ENCODE measurements at places on chromosomes 13 and 19.

DNA sequence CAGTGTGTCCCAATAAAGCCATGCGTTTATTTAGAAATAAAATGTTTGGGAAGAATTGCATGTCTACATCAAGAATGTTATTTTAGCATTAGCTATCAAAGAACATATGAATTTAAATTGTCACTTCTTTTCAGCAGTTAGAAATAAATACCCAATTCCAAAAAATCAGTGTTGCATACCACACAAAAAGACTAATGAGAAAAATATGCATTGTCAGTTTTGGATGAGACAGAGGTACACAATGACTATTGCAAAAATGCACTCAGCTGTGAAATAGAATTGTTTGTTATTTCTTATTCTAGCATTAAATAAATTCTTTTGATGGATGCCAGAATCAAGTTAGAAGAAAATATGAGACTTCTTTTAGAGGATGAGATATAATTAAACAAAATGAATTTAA is 833.9 kb downstream of the SLITRK1 start:
- DNase-seq: no peak

DNA sequence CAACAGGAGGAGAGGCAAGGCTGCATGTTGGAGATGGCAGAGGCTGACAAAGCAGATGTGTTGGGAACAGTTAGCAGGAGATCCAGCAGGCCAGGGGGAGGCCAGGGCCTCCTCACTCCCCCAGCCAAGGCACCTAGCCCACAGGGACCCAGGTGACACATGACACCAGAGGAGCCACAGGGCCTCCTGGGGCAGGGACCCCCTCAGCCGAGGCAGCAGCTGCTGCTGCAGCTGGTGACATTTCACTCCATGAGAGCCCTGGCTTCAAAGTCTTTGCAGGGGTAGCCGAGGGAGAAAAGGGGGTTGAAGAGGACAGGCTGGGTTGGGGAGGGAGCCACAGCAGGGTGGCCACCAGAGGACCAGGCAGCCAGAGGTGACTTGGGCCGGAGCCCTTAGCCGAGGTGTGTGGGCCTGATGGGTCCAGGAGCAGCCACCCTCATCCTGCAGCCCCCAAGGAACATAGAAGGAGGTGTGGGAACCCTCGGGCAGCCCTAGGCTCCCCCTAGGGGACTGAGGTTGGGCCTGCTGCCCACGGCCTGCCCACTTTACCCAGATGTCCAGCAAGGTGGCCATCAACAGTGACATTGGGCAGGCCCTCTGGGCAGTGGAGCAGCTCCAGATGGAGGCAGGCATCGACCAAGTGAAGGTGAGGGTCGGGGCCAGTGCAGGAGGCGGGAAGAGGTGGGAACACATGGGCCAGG is at the start of gene GNG14:
TSS of gene GNG14 (plus strand) at position 503 of the 701 bp plus-strand sequence. CDS start at position 554, 51 bp downstream.
- no peak for DNase-seq

DNA sequence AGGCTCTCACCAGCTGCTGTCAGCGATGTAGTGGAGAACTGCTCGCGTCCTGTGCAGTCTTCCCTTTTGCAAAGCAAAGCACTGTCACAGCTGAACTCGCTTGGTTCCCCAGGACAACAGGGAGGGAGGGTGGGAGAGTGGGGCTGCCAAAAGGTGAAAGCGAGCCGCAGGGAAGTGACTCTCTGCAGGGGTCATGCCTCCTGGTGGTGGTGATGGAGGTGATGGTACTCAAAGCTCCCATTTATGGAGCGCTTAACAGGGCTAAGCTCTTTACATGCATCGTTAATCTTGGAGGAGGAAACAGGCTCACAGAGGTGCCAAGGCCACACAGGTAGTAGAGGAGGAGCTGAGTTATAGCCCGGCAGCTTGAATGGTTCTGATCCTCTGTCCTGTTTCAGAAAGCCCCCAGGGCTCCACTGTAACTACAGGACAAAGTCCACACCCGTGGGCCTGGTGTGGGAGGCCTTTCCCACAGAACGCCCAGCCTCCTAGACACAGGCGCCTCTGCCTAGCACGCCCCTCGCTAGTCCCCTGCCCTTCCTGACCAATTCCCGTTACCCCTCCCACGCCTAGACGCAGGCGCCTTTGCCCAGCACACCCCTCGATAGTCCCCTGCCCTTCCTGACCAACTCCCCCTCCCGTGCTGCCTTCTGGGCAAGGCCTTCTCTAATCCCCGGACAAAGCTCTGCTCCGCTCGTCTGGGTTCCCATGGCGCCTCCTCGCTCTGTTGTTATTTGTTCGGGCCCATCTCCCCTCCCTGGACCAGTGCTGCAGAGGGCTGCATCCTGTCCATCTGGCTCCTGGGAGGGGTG is 10.7 kb downstream of the PPP1R37 start:
- no peak for DNase-seq

GRCh38 chr13:99723878-99724277 is 222.6 kb downstream of the TM9SF2 start:
- DNase-seq: no peak

GRCh38 chr19:28318469-28319179 is 894.3 kb downstream of the UQCRFS1 start:
- DNase-seq: no peak

DNA sequence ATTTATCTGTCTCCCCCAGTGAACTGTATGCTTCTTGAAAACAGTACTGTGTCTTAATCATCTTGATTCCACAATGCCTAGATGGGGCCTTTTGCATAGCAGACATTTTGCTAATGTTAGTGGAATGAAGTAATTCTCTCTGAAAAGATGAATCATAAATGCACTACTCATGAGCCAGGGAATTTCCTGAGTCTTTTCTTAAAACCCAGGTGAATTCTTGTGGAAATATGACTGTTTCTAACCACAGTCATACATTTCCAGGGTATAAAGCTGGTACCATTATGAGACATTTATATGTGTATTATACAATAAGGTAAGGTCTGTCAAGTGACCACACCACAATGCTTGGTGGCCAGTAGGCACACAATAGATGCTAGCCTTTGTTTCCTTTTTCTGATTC is 5.5 kb upstream of the KCTD4 start:
- no peak for DNase-seq

Data from C1 segment of cervical spinal cord (tissue), 14 donors.